ENCODE measurements at places on chromosomes 6 and 20.

DNA sequence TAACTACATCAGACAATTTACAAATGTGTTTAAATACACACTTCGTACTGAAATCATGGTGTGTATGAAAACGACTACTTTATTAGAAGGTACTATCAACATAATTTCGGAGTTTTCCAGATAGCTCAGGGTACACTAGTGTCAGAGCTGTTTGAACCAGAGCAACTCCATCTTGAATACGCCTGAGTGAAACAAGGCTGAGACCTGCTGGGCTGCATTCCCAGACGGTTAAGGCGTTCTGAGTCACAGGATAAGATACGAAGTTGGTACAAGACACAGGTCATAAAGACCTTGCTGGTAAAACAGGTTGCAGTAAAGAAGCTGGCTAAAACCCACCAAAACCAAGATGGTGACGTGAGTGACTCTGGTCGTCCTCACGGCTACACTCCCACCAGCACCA, 167.6 kb downstream of the THBS2 start:
- no peak for DNase-seq

- DNase-seq = no peak
Measured at GRCh38 chr6:16205377-16206144, 32.8 kb upstream of the GMPR start.

- DNase-seq = peak; percentile 47
Measured at GRCh38 chr6:19210849-19211590, 626.1 kb upstream of the ID4 start.

- peak; percentile 83 for DNase-seq
Measured at GRCh38 chr20:38260378-38261053, at the start of gene KIAA1755. Gene KIAA1755, minus strand, starts transcription at chr20:38260735. Its CDS starts 235 bp downstream, at chr20:38260500.

DNA sequence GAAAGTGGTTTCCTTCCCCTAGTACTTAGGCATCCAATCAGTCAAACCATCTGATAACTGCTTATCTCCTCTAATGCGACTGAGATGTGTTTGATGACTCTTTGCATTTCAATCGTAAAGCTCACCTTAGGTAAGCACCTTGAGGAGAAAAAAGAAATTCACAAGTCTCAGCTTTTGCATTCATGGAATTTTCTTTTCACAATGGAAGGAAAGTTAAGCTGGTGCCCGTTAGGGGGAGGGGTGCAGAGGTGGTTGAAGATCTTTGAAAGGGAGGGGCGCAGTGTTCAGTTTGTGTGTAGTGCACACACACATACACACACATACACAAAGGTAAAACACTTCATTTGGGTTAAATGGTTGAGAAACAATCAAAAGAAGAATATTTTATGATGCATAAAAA, 87.1 kb upstream of the SALL4 start:
- DNase-seq = no peak

GRCh38 chr20:46683011-46683667, 6.1 kb downstream of the TP53RK start:
- no peak for DNase-seq

- no peak for DNase-seq
Measured at GRCh38 chr6:411402-412145, 20.0 kb downstream of the IRF4 start.

DNA sequence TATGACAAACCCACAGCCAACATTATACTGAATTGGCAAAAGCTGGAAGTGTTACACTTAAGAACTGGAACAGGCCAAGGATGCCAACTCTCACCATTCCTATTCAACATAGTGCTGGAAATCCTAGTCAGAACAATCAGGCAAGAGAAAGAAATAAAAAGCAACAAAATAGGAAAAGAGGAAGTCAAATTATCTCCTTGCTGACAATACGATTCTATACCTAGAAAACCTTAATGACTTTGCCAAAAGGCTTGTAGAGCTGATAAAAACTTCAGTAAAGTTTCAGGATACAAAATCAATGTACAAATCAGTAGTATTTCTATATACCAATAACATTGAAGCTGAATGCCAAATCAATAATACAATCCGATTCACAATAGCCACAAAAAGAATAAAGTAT, 32.4 kb downstream of the OR5V1 start:
- no peak for DNase-seq

GRCh38 chr6:36027501-36028087, at the start of gene MAPK14:
Gene MAPK14, plus strand, starts transcription at chr6:36027808. Its CDS starts 350 bp downstream, at chr6:36028158.
- peak; percentile 98 for DNase-seq
